ENCODE measurements at places on chromosomes 7 and 10.

- no peak for DNase-seq
Measured at GRCh38 chr10:94210440-94211168, 152.1 kb downstream of the NOC3L start.

DNA sequence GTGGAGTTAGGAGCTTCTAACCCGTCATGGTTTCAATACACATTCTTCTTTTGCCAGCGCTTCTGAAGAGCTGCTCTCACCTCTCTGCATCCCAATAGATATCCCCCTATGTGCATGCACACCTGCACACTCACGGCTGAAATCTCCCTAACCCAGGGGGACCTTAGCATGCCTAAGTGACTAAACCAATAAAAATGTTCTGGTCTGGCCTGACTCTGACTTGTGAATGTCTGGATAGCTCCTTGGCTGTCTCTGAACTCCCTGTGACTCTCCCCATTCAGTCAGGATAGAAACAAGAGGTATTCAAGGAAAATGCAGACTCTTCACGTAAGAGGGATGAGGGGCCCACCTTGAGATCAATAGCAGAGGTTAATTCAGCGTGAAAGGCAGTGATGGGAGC is 22.4 kb downstream of the PRSS2 start:
- DNase-seq, result no peak

- DNase-seq, result no peak
Measured at GRCh38 chr10:71357792-71358265, 38.8 kb downstream of the SLC29A3 start.

GRCh38 chr10:97325754-97326153 is 6.7 kb downstream of the FRAT1 start:
- no peak for DNase-seq

DNA sequence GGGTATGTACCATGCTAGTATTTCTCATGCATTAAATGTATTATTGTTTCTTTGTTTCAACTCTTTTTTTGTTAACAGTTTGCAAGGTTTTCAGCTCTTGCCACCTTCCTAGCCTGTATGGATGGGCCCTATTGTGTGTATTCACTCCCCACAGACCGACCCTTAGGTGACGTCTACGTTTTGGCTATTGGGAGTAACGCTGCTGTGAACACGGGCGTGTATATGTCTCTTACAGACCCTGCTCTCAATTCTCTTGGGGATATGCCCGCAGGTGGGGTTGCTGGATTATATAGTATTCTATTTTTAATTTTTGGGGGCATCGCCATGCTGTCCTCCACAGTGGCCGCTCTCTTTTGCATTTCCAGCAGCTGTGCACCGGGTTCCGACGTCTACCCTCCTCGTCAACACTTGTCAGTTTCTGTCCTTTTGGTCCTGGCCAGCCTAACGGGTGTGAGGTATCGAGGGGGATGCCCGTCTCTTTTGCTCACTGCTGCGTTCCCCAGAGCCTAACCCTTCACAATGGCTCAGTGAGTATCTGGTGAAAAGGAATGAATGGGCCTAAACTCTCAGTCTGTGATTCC is 64.1 kb upstream of the GNA12 start:
- DNase-seq, result no peak

GRCh38 chr10:98919899-98920298 is 315.8 kb downstream of the HPSE2 start:
- no peak for DNase-seq

- DNase-seq, result no peak
Measured at GRCh38 chr10:12985347-12985746, 16.2 kb downstream of the CCDC3 start.

DNA sequence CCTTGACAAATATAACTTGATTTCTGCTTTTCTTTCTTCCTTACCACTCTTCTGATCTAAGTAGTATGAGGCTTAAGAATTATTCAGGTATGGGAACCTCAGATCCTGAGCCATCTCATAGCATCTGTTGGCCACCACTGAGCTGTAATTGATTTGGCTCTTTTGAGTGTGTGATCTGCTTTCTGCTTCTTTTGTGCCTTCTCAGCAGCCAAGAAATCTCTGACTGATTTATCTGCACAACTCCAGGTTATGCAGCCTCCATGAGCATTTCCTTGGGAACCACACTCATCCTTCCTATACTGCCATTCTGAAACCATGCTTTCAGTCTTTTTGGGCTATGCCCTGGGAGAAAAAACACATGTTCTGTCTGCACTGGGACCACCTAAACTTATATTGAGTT is 178.0 kb upstream of the FAM3C start:
- DNase-seq, result no peak

- peak; percentile 78 for DNase-seq
Measured at GRCh38 chr10:80168679-80169380, 36.3 kb downstream of the PLAC9 start.

GRCh38 chr10:133277277-133277992 is 767 bp upstream of the ADAM8 start:
- no peak for DNase-seq

- no peak for DNase-seq
Measured at GRCh38 chr10:61480208-61480607, 27.0 kb upstream of the TMEM26 start.

DNA sequence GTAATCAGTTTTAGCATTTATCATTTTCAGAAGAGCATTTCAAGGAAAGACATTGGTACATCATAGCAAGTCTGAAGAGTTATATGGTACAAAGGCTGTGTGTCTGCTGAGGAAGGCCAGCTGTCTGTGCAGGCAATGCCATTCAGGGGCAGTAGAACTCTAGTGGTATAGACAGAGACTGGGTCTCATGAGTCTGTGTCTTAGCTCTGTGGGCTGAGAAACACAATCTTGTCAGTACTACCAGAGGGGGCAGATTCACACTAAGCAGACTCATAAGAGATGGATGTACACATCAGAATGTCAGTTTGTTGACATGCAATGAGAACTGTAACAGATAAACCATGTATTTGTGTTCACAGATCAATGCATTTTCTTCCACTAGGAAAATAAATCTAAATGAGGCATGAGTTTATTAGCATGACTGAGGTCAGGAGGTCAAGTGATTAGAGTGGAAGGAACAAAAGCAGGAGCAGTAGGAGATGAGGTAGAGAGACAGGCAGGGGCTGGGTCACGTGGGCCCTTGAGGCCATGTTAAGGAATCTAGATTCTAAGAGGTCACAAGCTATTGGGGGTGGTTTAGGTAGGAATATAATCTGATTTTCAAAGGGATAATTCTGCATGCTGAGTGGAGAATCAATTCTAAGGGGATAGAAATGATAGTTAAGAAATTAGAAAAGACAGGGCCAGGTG is 7.5 kb upstream of the GGCT start:
- DNase-seq, result no peak

GRCh38 chr7:26331789-26332188 is 40.1 kb downstream of the SNX10 start:
- DNase-seq, result no peak

- DNase-seq, result no peak
Measured at GRCh38 chr10:71927776-71928592, 36.2 kb upstream of the CHST3 start.

DNA sequence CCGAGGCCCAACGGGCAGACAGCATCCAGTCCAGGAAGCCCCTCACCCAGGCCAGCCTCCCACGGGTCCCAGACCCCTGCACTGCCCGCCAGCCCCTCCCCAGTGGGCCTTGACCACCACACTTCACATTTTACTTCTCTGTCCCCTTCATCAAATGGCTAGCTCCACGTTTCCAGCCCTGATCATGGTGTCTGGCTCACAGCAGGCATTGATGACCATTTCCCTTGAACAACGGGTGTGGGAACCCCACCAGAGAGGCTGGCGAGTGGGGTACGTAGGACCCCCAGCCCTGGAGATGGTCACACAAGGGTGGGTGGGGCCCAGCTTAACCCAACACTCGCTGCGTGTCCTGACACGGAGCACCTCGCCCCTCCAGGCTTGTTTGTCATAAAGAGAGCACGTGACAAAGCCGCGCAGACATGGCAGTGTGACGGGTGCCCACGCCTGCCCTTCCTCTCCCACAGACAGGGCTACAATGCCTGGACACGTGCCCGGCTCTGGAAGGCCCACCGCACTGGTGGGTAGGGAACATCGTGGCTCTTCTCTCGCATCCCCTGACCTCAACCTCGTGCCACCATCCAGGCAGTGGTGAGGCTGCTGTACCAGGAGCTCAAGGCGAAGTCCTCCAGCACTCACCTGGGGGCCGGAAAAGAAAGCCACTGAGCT is 267.7 kb downstream of the MAD1L1 start:
- DNase-seq, result no peak

DNA sequence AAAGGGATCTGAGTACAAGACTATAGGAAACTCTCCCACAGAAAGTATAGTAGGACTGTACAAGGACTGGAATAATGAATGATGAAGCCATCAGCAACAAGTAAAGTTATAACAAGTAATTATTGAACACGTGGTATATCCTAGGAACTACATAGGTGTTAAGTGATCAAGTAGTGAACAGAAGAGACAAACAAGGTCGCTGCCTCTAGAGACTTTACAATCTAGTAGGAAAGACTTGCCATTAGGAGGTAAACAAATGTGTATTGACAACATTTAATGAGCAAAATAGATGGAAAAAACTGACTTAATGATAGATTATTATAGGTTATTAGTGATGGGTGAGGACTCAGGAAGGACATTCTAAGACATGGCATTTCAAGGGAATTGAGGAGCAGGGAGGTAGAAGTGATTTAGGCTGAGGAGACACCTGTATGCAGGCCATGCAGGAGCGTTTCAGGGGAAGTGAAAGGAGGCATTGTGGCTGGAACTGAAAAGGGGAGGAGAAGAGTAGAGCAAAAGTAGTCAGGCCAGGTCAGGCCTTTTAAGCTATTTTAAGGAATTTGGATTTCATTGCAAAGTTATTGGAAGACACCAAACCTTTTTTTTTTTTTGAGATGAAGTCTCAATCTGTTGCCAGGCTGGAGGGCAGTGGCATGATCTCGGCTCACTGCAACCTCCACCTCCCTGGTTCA is 8.5 kb upstream of the GLCCI1 start:
- peak; percentile 37 for DNase-seq

- no peak for DNase-seq
Measured at GRCh38 chr10:59340285-59340684, 22.1 kb downstream of the FAM13C start.

DNA sequence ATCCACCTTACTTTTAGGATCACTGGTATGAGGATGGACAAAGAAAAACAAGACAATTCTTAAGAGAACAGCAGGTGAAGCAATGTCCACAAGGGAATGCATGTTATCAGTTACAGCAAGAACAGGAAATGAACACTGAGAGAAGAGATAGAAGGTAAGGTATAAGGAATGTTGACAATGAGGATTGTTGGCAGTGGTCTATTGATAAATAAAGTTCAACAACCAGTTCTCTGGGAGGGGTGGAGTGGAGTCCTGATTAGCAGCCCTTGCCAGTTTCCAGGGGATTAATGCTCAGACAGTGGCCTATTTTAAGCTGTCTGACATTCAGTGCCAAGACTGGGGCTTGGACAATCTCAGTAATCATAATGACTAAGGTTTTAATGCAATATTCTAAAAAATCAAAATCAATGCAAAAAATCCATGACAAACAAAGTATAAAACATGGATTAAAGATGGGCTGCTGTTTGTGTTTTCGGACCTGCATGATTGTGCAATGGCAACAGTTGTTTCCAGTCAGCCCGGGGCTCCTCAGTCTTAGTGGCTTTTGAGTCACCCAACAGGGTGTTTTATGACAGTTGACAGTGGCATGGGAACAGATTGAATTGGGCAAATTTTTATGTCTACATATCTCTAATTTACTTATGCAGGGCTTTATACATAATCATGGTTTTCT is 13.8 kb upstream of the AKR1B1 start:
- DNase-seq, result no peak

DNA sequence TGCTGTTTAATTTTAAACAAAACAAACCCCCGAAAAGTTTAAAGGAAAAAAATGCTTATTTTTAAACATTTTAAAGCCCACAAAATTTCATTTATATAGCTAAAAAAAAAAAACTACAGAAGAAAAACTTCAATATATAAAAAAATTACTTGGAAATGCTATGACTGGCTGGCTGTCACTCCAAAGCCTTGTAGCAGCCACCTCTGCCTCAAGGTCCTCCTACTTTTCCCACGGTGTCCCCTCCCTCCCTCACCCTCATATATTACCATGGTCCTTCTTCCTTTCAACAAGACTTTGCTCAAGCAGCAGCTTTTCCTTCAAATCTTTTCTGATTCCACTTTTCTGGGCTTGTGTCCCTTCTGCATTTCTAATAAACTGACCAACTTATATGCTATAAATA is 122.0 kb downstream of the TPK1 start:
- DNase-seq, result no peak

- DNase-seq, result no peak
Measured at GRCh38 chr7:119748251-119748860, 524.6 kb upstream of the KCND2 start.

- no peak for DNase-seq
Measured at GRCh38 chr7:30475580-30475979, 3.0 kb downstream of the NOD1 start.

DNA sequence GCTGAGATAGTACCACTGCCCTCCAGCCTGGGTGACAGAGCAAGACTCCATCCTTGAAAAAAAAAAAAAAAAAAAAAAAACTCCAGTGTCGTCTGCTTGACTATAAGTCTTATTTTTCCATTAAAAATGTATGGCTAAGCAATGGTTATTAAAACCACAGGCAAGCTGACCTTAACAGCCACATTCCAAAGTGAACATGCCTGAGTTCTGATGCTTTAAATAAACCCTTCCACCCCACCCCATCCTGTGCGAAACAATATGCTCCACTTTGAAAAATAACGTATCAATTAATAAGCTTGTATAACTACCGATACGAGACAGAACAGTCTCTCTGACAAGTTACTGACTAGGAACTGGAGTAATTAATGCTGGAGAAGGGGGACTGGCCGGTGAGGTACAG is 63.7 kb downstream of the LARP4B start:
- DNase-seq, result no peak

DNA sequence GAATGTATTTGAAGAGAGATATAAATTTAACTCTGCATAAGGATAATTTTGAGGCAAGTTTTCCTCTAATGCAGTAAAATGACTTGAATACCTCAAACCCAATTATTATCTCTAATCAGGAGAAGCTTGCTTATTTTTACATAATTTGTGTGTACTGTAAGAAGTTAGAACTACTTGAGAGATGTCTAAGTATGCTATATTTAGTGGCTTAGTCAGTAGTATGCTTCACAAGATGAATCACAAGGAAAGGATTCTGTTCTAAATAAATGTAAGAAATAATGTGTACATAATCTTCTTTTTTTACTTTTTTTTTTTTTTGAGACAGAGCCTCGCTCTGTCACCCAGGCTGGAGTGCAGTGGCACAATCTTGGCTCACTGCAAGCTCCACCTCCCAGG is 13.7 kb downstream of the PHTF2 start:
- DNase-seq, result no peak

GRCh38 chr7:151408839-151409666 is 785 bp downstream of the WDR86 start:
- DNase-seq, result no peak

- DNase-seq, result no peak
Measured at GRCh38 chr7:21480693-21481403, 53.0 kb downstream of the SP4 start.

GRCh38 chr10:125409756-125410155 is 249.4 kb upstream of the CTBP2 start:
- no peak for DNase-seq

DNA sequence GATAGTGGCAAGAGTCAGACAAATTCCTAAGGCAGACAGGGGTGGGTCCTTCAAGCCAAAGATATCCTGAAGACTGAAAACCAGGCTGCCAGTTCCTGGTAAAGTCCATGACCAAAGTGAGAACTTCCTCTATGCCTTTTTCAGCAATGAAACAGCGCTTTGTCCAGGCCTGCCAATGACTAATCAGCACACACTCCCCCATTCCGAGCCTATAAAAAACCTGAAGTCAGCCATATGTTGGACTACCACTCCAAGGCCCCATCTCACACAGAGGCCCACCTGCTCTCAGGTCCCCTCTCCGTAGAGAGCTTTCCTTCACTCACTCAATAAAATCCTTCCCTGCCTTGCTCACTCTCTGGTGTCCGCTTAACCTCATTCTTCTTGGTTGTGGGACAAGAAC is 402.2 kb downstream of the ANKRD7 start:
- no peak for DNase-seq
